Upper lobe of left lung (tissue), 6 donors: ENCODE measurements at places on chromosomes 7 and 10.

DNA sequence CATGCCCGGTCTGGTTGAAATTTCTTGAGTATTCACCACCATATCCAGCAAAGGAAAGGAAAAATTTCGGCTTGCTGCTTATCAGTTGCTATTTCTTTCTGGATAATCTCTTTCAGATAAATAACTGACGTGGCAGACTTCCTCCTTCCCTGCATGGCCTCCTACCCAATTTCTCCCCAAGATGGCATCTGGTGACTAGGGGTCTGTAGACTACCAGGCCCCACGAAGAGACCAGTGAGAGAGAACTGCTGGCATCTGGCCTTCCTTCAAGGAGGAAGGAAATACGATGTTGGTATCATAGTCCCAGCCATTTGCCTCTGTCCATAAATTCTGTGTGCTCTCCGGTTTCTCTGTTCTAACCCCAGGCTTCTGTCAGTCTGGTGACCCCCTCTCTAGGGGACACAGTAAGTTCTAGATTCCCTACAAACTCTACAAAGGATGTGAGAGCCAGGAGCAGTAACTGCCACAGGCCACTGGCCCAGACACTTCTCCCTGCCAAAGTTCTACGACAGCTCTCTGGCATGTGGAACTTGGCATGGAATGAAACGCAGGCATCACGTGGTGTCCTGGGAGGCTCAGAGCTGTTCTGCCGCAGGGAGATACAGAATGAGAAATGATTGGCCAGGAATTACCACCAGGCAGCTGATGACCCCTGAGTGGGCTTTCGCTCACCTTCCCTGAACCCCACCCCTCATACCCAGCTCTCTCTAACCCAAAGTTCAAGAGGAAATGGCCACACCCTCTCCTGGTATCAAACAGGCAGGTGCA is 30.0 kb upstream of the MSRB2 start:
- no peak for DNase-seq

DNA sequence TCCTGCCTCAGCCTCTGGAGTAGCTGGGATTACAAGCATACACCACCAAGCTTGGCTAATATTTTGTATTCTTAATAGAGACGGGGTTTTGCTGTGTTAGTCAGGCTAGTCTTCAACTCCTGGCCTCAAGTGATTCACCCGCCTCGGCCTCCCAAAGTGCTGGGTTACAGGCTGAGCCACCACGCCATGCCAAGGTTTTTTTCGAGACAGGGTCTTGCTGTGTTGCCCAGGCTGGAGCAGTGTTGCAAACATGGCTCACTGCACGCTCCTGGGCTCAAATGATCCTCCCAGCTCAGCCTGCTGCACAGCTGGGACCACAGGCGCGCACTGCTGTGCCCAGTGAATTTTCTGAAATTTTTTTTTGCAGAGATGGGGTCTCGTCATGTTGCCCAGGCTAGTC is 3.3 kb upstream of the SEC31B start:
- DNase-seq = no peak

- DNase-seq = peak; percentile 64
Measured at GRCh38 chr7:1697499-1698125, 27.5 kb downstream of the ELFN1 start.

- DNase-seq = no peak
Measured at GRCh38 chr7:68376131-68376661, 1222.1 kb upstream of the AUTS2 start.

DNA sequence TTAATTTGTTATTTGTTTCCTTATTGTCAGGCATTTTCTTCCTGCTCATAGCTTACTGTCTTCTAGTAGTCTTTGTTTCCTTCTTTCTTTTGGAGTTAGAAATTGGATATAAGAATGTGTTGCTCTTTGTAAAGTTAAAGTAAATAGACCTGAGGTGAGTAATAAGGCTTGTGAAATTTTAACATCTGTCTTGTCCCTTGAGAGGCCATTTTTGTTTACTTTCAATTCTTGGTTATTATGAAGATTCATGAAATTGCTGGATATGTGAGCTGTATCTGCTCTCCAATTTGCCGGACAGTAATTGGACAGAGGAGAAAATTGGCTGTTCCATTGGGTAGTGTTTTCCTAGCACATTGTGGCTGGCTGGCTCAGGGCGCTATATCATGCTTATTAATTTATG is 260.7 kb downstream of the EXOC4 start:
- DNase-seq = no peak

DNA sequence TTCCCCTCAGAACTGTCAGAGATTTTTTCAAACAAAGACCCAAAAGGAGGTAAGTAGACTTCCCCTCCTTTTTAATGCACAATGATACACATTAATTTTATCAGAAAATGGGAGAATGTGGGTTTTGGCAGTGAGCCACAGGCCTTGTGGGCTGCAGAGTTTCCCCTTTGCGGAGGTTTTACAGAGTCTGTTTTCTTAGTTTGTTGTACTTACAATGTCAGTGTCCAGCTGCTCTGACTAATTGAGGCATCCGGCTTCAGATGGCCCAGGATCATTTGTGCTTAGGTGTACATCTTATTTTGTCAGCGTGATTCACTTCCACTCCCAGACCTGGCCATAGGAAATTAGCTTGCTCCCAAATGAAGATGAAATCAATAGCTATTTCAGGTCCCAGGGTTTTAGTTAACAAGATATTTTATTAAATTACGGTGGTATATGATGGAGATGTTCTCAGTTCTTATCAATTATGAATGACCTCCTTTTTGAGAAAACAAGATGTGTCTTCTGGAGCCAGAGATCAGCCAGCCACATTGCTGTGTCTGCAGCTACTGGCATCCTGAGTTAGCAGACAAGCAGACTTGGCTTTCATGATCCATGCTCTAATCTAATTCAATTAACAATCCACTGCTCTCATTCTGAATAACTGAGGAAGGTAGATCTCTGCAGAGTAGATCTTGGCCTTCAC is 1086.6 kb upstream of the SORCS1 start:
- DNase-seq = no peak

DNA sequence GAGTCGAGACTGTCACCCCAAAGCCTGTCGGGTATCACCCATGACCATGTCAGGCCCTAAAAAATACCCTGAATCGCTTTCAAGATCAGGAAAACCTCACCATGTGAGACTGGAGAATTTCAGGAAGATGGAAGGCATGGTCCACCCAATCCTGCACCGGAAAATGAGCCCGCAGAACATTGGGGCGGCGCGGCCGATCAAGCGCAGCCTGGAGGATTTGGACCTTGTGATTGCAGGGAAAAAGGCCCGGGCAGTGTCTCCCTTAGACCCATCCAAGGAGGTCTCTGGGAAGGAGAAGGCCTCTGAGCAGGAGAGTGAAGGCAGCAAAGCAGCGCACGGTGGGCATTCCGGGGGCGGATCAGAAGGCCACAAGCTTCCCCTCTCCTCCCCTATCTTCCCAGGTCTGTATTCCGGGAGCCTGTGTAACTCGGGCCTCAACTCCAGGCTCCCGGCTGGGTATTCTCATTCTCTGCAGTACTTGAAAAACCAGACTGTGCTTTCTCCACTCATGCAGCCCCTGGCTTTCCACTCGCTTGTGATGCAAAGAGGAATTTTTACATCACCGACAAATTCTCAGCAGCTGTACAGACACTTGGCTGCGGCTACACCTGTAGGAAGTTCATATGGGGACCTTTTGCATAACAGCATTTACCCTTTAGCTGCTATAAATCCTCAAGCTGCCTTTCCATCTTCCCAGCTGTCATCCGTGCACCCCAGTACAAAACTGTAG is 176.2 kb downstream of the RTKN2 start:
- peak; percentile 55 for DNase-seq

- no peak for DNase-seq
Measured at GRCh38 chr10:18668026-18668425, 8.8 kb downstream of the ARL5B start.

DNA sequence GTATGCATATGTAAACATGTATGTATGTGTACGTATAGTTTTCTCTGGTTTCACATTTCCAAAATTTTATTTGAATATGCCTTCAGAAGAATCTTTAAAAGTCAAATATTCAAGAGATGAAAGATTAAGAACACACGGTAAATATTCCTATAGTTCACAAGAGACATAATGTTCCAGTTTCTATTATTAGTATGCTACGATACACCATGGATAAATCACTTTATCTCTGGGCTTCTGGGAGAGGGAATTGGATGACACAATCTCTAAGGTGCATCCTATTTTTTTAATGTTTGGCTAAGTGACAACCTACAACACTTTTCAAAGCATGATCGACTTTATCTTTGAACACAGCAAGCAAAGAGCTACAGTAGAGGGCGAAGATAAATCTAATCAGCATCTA is 13.8 kb downstream of the TM9SF3 start:
- DNase-seq = no peak

- DNase-seq = no peak
Measured at GRCh38 chr7:3918576-3918975, 617.5 kb downstream of the SDK1 start.

DNA sequence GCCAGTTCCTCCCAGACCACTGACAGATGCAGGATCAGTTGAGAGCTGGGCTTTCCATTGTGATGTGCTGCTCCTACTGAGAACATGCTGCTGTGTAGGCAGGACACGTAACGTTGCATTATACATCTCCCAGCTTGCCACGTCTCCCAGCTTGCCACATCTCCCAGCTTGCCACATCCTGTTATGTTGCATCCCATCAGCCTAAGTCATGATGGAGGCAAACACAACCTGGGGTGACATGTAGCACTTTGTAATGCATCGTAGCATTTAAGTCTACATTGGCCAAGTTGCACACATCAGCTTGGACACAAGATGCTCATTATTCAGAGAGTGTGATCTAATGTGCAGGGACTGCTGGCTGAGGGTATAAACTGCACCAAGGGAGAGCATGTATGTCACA is 73.3 kb upstream of the CHCHD3 start:
- no peak for DNase-seq

- DNase-seq = no peak
Measured at GRCh38 chr7:127953423-127954356, 77.5 kb downstream of the LRRC4 start.

DNA sequence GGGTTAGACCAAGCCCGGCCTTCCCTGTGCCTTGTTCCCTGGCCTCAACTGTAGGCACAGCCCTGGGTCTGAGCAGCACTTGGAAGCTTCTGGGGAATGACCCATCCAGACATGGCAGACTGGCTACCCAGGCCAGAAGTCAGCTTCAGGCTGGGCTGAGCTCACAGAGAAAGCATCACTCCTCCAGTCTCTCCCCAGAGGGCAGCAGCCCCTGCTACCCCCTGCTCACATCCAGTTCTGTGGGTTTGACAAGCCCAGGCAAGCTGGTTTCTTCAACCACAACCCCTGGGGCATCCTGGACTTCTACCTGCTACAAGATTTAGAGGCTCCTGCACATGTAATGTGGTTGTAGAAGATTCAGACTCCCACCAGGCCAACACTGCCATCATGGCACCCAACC is 9.0 kb downstream of the C10orf71 start:
- DNase-seq = no peak

- no peak for DNase-seq
Measured at GRCh38 chr10:63554657-63555056, 33.5 kb downstream of the REEP3 start.

GRCh38 chr10:45555795-45556194 is 116.8 kb downstream of the ZFAND4 start:
- DNase-seq = no peak

GRCh38 chr10:93600446-93601145 is 439 bp downstream of the RBP4 start:
- DNase-seq = peak; percentile 85

DNA sequence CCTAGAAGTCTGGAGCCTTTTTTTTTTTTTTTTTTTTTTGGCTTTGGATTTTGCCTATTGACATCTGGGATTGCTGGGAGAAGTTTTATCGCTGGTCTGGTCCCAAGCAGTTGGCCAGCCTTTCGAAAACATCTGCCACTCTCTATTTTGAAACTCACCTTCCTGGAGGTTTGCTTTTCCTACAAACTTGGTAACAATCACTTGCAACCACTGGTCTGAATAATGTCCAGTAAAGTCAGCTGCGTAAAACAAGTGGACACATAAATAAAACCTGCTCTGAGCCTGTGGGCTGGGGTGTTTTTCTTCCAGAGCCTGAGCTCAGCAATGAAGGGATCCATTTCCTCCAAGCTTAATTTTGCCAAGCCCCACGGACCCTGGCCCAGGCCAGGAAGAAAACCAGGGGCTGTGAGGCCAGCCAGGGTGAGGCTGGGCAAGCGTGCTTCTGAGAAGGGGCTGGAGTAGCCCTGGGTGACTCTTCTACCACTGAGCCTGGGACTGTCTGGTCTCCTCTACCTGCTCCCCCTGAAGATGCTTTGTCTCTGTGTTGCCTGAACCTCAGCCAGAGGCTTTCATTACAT is 202.2 kb downstream of the GFRA1 start:
- peak; percentile 13 for DNase-seq
